ENCODE measurements at places on chromosomes 6 and 20.

- DNase-seq, result no peak
Observed at GRCh38 chr6:73308712-73309534, 45.2 kb downstream of the DPPA5 start.

- DNase-seq, result no peak
Observed at GRCh38 chr6:167329014-167329413, 4.1 kb downstream of the TTLL2 start.

DNA sequence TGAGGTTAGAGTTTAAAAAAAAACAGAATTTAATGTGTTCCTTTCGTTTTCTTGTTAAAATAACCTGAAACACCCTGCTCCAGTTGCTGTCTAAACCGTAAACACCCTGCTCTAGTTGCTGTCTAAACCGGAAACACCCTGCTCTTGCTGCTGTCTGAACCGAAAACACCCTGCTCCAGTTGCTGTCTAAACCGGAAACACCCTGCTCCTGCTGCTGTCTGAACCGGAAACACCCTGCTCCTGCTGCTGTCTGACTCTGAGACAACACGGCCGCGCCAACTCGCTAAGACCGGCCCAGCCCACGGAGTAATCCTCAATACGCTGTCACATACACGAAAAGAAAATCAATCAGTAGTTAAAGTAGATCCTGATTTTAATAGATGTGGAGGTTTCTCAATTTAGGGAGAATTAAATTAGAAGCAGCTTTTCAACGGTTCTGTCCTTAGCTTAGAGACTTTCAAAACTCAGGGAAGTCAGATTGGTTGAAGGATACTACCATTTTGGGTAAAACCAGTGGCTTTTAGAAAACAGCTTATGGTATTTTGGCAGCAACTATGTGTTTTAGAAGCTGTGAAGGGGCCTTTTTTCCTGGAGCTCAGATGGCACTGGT is 98.3 kb downstream of the RAMACL start:
- peak; percentile 63 for DNase-seq

DNA sequence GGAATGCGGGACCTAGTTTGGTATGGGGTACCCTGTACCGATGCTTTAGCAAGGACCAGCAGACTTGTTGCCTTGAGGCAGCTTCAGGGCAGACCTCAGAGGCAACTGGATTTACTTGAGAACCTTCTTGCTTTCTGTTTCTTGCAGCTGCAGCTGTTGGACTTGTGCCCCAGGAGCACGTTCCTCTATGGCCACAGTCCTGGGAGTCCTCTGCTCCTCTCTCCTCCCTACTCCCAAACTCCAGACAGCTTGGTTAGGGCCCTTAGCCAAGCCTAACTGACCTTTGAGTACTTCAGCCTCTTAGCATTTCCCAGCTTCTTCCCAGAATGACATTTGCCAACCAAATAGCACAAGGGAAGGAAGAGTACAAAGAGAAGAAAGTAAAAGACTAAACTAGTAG is 34.7 kb downstream of the GHRH start:
- no peak for DNase-seq

- DNase-seq, result no peak
Observed at GRCh38 chr20:50246367-50247195, 56.0 kb downstream of the CEBPB start.

DNA sequence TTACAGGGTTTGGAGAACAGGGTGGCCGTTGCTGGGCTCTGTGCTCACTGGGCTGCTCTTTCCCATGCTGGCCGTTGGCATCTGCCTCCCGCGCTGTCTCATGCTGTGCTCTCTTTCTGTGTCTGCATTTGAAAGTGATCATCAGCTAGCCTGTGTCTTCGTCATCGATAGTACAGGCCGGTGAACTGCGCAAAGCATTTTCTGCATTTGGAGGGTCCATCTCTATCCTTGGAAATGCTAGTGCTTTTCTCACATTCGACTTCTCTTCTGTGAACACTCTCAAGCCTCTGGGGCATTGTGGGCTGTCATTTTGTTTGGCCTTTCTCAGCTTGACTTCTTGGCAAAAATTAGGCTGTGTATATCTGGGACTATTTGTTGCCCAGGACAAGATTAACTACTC is 6.8 kb upstream of the SNHG17 start:
- DNase-seq, result no peak

DNA sequence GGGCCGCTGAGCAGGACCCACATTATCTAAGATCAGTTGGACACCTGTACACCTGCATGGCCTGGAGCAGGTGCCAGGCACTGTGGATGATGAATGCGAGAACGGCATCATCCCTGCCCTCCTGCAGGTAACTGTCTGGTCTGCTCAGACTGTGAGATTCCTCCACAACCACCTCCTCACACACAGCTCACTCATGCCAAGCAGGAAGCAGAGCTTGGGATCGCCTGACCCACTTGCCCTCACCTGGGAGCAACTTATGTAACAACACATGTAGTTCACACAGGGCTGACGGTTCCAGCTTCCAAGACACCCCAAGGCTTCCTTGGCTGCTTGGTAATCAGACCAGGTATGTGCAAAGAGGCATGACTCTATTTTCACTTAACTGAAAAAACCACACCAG is 359.2 kb downstream of the PREX1 start:
- DNase-seq, result no peak

DNA sequence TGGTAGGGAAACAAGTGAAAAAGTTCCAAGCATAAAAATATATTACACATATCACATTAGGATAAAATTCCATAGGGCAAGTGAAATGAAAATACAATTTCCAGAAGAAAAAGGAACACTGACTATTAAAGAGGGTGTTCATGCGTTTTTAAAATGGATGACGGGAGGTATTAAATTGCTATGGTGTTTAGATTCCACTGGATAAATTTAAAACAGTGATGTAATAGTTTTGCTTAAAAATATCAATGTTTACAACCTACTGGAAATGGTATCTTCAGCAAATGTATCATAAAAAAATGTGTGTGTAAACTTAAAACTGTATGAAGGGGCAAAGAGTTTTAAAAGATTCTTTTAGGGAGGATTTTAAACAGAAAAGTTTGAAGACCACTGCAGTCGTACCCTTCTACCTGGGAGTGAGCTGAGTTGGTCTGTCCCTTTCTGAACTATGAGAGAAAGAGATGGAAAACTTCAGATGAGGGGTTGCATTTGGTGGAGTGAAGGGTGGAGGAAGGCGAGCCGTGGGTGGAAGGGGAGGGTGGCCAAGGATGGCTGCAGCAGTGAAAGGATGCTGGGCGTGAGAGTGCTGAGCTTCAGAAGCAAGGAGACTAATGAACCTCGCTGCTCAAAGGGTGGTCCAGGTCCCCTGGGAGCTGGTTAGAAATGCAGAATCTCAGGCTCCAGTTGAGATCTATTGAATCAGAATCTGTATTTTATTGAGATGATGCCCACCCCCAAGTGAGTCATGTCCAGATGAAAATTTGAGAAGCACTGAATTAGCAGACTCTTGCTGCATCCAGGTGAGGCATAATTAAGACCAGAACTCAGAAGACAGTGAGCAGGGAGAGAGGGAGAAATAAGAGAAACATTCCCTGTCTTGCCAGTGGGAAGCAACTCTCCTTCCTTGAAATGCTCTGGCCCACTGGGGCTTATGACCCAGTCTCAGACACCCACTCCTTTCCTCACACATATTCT is 54.5 kb upstream of the MRPS10 start:
- no peak for DNase-seq

GRCh38 chr20:46826343-46826984 is 68.2 kb upstream of the EYA2 start:
- no peak for DNase-seq

GRCh38 chr6:137949686-137950390 is 82.8 kb downstream of the TNFAIP3 start:
- no peak for DNase-seq

- no peak for DNase-seq
Observed at GRCh38 chr6:168520233-168520632, 79.2 kb downstream of the SMOC2 start.

DNA sequence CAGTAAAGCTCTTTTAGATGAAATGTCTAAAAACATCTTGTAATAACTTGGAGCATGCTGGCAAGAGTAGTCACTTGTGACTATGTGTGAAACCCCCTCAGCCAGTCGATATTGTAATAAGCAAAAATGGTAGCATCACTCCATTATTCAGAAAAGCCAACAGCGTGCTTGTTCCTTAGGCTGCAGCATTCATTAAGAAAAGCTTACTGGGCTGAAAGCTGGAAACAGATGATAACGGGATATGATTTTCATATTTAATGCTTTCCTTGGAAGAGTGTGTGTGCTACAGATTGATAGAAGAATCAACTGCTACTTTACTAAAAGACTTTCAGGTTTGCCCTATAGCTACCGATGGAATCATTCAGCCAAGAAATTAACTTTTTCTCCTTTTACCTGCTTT is 20.3 kb downstream of the KIZ start:
- no peak for DNase-seq

DNA sequence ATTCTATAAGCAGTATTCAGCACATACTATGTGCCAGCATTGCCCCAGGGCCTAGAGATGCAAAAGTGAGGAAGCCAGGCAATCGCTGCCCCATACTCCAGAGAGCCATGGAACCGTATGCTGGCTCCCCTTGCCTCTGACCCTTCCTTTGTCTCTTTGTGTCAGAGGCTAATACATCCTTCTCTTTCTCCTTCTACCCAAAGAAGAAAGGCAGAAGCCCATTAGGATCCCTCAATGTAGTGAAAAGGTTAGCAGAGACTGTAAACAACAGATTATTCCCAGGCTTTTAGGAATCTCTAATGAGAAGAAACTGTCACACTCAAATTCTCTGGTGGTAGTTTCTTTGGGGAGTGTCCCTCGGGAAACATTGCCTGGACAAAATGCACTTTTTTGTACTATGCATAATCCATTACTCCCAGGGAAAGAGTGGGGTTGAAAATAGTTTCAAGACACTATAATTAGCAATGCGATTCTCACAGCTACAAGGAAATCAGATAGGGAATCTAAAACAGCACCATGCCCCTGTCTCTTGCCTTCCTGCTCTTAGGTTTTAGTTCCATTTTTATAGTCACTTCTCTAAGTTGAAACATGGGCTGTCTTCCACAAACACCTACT is 325.2 kb upstream of the CNR1 start:
- DNase-seq, result no peak

DNA sequence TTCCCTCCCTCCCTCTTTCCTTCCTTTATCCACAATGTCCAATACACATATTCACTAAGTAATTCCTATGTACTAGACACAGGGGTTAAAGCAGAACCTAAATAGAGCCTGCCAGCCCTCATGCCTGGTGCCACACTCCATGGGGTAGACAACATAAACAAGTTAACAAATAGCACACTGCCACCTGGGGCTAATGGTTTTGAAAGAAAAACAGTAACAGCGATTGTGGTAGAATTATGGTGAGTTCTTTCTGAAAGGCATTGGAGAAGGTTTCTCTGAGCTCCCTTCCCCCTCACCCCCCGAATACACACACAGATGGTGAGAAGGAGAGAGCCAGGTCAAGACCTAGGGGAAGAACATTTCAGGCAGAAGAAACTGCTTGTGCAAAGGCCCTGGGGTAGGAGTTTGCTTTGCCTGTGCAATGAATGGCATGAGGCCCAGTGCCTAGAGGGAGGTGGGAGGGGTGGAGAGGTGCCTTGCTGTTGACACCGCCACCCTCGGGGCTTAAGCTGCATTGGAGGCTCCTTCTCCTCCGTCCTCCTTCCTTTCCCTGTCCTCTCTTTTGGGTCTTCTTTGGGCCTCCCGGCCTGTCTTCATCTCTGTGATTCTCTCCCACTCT is 502.4 kb upstream of the SULF2 start:
- no peak for DNase-seq

- DNase-seq, result no peak
Observed at GRCh38 chr6:158002951-158003853, 21.5 kb downstream of the SYNJ2 start.

DNA sequence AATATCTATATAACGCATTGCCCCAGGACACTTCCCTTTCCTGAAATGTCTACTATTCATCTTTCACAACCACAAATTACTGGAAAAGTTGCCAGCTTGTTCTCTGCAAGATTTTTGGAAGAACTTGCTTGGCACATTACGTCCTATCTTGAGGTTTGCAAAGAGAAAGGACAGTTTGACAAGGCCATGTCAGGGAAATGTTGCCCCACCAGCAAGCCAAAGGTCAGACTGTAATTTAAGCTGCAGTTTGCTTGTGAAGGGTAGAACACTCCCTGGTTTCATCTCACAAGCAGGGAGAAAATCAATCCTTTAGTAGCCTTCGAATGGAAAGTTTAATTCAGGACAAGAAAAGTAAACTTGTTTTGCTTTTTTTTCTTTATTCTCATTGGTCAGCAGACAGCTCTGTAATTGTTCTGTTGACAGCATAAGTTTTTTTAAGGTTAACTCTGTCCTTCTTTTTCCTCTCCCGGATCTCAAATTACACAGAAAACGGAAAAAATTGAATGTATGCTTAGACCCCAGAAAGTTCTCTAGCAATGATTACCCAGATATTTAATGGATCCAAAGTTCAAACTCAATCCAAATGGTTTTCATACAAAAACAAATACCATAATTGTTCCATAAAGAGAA is 541.8 kb upstream of the NRSN1 start:
- no peak for DNase-seq

- peak; percentile 44 for DNase-seq
Observed at GRCh38 chr20:36439040-36439730, 102.1 kb upstream of the MYL9 start.

GRCh38 chr6:34201455-34202107 is 35.1 kb upstream of the HMGA1 start:
- no peak for DNase-seq

DNA sequence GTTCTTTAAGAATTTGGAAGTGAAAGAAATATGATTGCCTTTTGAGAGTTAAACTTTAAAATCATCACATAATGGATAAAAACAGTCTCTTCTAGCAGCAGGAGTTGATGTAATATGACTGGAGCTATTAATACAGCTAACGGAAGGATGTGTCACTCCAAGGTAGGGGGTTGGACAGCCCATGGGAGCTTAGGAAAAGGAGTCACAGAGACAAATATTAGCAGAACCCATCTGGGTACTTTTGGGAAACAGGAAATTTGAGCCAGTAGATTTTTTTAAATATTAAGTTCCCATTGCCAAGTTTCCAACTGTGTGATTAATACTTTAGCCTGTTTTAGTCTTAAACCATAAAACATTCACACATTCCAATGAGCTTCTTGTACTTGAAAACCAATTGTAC is 164.7 kb upstream of the RIMS1 start:
- no peak for DNase-seq

GRCh38 chr6:120588424-120588823 is 745.9 kb downstream of the TBC1D32 start:
- DNase-seq, result no peak

GRCh38 chr20:58716476-58717277 is 24.1 kb downstream of the NPEPL1 start:
- no peak for DNase-seq

- DNase-seq, result no peak
Observed at GRCh38 chr6:134258849-134259306, 59.0 kb downstream of the SGK1 start.

- DNase-seq, result no peak
Observed at GRCh38 chr6:40074306-40075055, 140.2 kb upstream of the MOCS1 start.

- DNase-seq, result no peak
Observed at GRCh38 chr6:3355358-3356055, 96.8 kb downstream of the PSMG4 start.

- DNase-seq, result no peak
Observed at GRCh38 chr6:146316175-146316495, 227.5 kb upstream of the RAB32 start.

- DNase-seq, result no peak
Observed at GRCh38 chr6:88304520-88304919, 138.4 kb upstream of the CNR1 start.

Measured in stimulated activated CD8-positive, alpha-beta memory T cell treated with anti-CD3 and anti-CD28 coated beads, Interleukin-7, amount 100 ng/mL, for 4 hours (primary cell).